ENCODE measurements at places on chromosomes 1 and 21.

- peak; percentile 80 for DNase-seq
These were observed at the start of gene PTCH2 for GRCh38 chr1:44842862-44843655. PTCH2 (minus strand) TSS chr1:44843253; CDS start chr1:44842932, 321 bp downstream.

DNA sequence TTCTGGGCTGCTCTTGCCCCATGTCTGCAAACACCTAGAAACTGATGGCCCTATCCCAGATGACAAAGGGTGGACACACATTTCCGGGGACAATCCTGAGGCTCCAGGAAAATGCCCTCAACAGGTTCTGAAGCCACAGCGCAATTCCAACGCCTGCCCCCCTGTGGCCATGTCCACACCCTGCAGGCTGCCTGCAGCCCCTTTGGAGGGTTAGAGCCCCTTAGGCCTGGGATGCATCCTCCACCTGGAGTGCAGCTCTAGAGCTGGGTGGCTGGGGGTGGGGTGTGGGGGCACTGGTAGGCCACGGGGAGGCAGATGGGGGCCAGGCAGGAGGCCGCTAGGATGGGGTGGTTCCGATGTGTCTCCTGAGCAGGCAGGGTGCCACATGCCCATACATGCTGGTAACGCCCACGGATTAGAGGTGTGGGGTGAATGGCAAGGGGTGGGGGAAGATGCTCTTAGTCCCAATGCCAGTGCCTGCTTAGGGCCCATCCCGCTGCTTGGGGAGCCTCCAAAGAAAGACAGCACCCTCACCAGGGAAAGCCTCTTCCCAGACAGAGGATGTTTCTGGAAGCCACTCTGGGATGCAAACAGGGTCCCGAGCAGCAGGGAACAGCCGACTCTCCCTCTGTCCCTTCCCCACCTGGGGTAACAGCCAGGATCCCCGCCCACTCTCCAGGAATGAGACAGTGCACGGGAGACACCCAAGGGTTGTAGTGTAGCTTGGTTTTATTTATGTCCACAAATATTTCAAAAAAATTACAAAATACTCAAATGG, 34.0 kb downstream of the SLC45A1 start:
- DNase-seq, result no peak

GRCh38 chr1:101311146-101311920, 74.5 kb downstream of the S1PR1 start:
- no peak for DNase-seq

- no peak for DNase-seq
These were observed 221.4 kb downstream of the HLX start for GRCh38 chr1:221100611-221101010.

DNA sequence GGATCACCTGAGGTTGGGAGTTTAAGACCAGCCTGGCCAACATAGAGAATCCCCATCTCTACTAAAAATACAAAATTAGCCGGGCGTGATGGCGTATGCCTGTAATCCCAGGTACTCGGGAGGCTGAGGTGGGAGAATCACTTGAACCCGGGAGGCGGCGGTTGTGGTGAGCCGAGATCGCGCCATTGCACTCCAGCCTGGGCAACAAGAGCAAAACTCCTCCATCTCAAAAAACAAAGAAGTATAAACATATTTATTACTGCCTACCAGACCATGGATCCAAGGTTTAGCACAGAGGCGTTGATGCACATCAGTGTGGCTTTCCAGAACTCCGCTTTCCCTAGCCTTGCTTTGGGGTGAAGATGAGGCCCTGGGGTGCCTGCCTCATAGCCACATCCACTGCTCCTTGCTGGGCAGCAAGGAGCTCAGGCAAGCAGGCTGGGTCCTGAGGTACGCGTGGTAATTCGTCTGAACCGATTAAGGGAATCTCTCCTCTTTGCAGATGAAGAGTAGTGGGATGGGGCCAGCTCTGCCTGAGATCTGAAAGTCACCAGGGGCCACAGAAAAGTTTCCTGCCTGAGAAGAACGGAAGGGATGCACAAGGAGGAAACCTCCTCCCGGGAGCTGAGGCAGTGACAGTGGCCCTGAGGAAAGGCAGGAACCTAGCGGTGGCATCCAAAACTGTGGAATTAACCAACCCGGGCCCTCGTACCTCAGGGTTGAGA, 52.3 kb upstream of the LBR start:
- DNase-seq, result no peak

Data from right renal pelvis (tissue), 4 donors.